Bladder microvascular endothelial cell (primary cell): ENCODE measurements at places on chromosomes 11 and 22. TPM values are rescaled to one million over a fixed set of nuclear protein-coding genes. Genes with fewer than 3 reads are reported as not detected.

SOX10 gene
- not detected in 2 replicates for total RNA-seq

LGR4 gene
- total RNA-seq, result 0.49 and 6.0 TPM in 2 replicates

DKK3 gene
- total RNA-seq, result 69.1 and 408 TPM in 2 replicates

TRMU gene
- total RNA-seq, result 20.7 and 46.6 TPM in 2 replicates

SIAE gene
- total RNA-seq, result 11.2 and 18.4 TPM in 2 replicates

GRM5 gene
- total RNA-seq, result under 0.01 and 0.13 TPM in 2 replicates

TMX2 gene
- 40.0 and 72.9 TPM in 2 replicates for total RNA-seq

SLC22A6 gene
- not detected in 2 replicates for total RNA-seq

OR5B17 gene
- not detected in 2 replicates for total RNA-seq

DNAJC4 gene
- 9.9 and 12.9 TPM in 2 replicates for total RNA-seq

ST14 gene
- 0.06 TPM in 1 of 2 replicates, not detected in the other for total RNA-seq

TRMT2A gene
- 33.0 and 52.9 TPM in 2 replicates for total RNA-seq

ABCG4 gene
- total RNA-seq, result under 0.01 TPM in 1 of 2 replicates, not detected in the other

SLC6A5 gene
- total RNA-seq, result not detected in 2 replicates

RAG2 gene
- total RNA-seq, result not detected in 2 replicates

PATE2 gene
- 0.16 TPM in 1 of 2 replicates, not detected in the other for total RNA-seq

USH1C gene
- not detected in 2 replicates for total RNA-seq

SHANK2 gene
- total RNA-seq, result under 0.01 and 0.38 TPM in 2 replicates

KDM4E gene
- total RNA-seq, result not detected in 2 replicates

RANGAP1 gene
- total RNA-seq, result 77.2 and 181 TPM in 2 replicates

ARHGAP42 gene
- 0.97 and 28.2 TPM in 2 replicates for total RNA-seq

USP2 gene
- 0.06 TPM in 1 of 2 replicates, not detected in the other for total RNA-seq

MRGPRF gene
- total RNA-seq, result under 0.01 and 0.06 TPM in 2 replicates

OR51B4 gene
- total RNA-seq, result not detected in 2 replicates

DMC1 gene
- total RNA-seq, result 0.69 and 1.5 TPM in 2 replicates

ADAMTS8 gene
- not detected in 2 replicates for total RNA-seq

NLRP14 gene
- total RNA-seq, result under 0.01 TPM in 1 of 2 replicates, not detected in the other

MMP11 gene
- 1.9 and 8.6 TPM in 2 replicates for total RNA-seq

TECTA gene
- total RNA-seq, result 0.32 and 0.50 TPM in 2 replicates

OR52B4 gene
- total RNA-seq, result not detected in 2 replicates

SAA4 gene
- total RNA-seq, result not detected in 2 replicates

ACRV1 gene
- total RNA-seq, result not detected in 2 replicates

MS4A6A gene
- total RNA-seq, result 0.65 and 0.88 TPM in 2 replicates

CTSF gene
- total RNA-seq, result 16.7 and 31.8 TPM in 2 replicates

FBLN1 gene
- 0.16 and 1.1 TPM in 2 replicates for total RNA-seq

PIWIL4 gene
- 0.32 and 0.76 TPM in 2 replicates for total RNA-seq

TIMP3 gene
- 34.6 and 201 TPM in 2 replicates for total RNA-seq

TEX12 gene
- not detected in 2 replicates for total RNA-seq

NEU3 gene
- total RNA-seq, result 4.2 and 9.5 TPM in 2 replicates

EXPH5 gene
- total RNA-seq, result 0.06 and 0.16 TPM in 2 replicates
